ENCODE measurements at places on chromosomes 6 and 20.
A peak's percentile ranks its signal among the peaks of the same experiment; 100 is the strongest.

DNA sequence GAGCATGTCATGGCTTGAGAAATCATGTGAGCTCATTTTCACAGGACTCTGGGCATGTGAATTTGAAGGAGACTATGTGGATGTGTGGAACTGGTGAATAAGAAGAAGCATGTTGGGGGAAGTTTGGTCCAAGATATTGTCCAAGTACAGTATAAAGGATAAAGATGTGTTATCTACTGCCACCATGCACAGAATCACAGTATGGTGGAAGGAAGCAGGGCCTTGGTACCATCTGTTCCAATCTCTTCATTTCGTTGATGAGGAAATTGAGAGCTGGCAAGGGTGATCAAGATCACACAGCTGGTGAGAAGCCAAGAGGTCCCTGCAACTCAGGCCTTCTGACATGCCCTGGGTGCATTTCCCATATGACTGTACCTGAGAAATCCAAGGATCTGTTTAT is 31.5 kb upstream of the RIPOR2 start:
- peak; percentile 53 for DNase-seq

- DNase-seq, result peak; percentile 45
Measured at GRCh38 chr6:87832025-87832825, 130.2 kb upstream of the AKIRIN2 start.

DNA sequence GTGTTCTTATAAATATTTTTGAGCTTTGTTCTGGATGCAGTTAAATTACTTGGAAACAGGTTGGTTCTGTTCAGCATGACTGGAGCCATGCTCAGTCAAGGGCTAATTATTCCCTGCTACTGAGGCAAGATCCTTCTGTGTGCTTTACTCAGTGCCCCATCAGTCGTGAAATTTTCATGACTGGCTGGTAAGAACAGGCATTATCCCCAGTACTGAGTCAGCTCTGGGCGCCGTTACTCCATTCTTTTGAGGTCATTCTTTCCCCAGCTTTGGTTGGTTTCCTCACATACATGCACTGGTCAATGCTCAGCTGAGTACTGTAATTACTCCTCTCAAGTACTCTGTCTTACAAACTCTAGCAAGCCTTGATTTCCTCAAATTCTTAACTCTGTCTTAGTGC is 71.3 kb downstream of the CDKAL1 start:
- DNase-seq, result no peak

DNA sequence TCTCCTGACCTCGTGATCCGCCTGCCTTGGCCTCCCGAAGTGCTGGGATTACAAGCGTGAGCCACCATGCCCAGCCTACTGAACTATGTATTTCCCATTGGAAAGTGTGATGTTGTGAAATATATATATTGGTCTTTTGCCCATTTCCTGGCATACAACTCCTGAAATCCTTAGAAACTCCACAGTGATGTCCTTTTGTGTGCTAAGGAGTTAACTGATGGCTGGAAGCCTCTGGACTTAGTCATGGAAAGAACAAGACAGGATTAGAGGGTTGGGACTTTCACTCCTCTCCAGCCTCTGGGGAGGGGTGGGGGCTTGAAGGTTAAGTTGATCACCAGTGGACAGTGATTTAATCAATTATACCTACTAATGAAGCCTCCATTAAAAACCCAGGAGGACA is 7.1 kb downstream of the PANK2 start:
- no peak for DNase-seq

DNA sequence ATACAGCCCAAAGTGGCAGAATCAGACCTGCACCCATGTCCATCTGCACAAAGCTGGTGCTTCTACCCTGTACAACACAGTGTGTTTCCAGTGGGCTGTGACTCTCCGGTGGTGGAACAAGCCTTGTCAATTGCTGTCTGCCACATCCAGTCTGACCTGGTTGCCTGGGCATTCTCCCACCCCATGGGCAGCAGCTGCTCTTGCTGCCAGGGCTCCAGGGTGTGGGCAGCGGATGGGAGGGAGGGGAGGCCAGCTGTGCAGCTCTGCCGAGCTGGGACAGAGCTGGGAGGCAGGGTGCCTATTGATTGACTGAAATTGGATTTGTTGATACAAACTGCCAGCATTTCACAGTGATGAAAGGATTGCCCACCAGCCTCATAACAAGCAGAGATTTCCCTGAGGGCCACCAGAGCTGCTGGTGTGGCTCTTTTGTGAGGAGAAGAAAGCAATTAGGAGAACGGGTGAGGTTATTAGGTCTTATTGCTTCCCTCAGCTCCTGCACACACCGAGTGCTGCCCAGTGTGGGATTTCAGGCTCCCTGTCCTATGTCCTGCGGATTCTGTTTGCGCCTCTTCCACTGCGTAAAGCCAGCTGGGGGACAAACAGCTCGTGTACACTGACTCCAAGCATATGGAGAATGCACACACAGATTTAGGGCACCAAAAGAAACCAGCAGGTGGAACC is 150.8 kb downstream of the NRN1 start:
- no peak for DNase-seq

GRCh38 chr6:36029464-36029863 is 1.9 kb downstream of the MAPK14 start:
- DNase-seq, result peak; percentile 51

- no peak for DNase-seq
Measured at GRCh38 chr6:42482174-42482573, 30.4 kb upstream of the TRERF1 start.

DNA sequence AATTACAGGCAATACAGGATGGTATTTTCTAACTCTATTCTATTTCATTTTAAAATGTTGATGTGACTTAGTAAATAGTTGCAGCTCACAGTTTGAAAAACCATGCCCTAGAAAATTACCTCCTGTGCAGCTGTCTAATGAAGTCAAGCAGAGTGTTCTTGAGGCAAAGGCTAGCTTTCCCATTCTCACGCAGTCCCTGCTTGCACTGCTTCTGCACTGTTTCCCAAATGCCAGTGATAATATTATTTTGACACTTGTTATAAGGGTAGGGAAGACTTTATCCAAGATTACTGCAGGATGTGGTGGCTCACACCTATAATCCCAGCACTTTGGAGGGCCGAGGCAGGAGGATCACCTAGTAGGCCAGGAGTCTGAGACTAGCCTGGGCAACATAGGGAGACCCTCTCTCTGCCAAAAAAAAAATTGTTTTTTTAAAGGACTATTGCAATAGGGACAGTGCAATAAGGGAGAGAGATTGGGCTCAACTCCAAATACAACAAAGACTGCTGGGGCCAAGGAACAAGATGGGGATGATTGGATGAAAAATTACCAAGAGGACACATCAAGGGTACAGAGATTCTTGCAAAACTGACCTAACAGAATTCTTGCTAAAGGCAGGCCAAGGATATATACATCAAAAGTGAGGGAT is 196.1 kb downstream of the LY86 start:
- no peak for DNase-seq

DNA sequence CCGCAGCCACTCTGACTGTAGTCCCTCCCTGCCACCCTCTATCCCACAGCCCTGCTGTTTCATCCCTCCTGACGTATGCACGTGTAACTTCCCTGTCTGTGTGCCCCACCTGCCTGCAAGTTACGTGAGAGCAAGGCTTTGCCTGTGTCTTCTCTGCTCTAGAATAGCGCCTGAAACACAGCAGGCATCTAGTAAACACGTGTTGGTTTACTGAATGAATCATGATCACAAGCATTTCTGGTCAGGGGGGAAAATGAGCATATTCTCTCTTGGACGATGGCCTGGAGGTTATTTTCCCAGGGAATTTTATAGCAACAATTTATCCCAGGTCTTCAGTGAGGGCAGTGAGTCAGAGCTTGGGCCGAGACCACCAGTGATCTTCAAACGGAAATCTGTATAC is 38.3 kb downstream of the PSMG4 start:
- DNase-seq, result no peak

DNA sequence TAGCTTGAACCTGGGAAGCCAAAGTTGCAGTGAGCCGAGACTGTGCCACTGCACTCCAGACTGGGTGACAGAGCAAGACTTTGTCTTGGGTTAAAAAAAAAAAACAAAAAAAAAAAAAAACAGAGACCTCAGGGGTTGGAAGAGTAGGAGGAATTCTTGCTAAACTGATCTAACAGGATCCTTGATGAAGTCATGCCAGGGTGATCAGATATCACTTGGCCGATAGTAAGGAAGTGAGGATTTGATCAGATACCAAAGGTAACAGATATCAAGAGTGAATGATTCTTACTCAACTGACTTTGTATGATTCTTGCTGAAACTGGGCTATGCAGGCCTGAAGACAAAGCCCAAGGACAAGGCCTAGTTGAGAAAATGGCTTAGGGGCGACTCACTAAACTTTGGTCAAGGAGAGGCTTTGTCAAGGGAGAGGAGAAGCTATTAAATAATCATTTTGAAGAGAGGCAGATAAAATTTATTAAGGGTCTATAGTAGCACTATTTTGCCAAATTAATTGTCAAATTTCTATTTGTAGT is 624.7 kb downstream of the UTRN start:
- DNase-seq, result no peak

GRCh38 chr6:26401389-26401986 is 587 bp upstream of the BTN3A1 start:
- DNase-seq, result no peak

GRCh38 chr20:48425321-48425720 is 402.5 kb downstream of the PREX1 start:
- no peak for DNase-seq

GRCh38 chr20:54084727-54085388 is 14.5 kb upstream of the BCAS1 start:
- no peak for DNase-seq

GRCh38 chr6:37354526-37355384 is 972 bp downstream of the RNF8 start:
- DNase-seq, result no peak

DNA sequence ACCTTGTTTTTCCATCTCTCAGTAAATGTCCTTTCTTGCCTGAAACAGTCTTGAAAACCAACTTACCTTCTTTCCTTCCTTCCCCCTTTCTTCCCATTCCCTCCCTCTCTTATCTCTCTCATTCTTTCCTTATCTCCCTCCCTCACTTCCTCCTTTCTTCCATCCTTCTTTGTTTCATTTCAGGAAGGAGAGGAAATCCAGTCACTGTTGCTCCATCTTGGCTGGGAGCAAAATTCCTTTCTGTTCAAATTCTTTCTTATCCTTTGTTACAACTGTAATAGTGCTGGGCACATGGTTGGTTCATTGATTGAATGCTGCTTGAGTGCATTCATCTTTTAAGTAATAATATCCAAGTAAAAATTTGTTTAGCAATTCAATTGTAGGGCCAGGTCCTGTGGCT is 17.4 kb upstream of the TCP11 start:
- no peak for DNase-seq

DNA sequence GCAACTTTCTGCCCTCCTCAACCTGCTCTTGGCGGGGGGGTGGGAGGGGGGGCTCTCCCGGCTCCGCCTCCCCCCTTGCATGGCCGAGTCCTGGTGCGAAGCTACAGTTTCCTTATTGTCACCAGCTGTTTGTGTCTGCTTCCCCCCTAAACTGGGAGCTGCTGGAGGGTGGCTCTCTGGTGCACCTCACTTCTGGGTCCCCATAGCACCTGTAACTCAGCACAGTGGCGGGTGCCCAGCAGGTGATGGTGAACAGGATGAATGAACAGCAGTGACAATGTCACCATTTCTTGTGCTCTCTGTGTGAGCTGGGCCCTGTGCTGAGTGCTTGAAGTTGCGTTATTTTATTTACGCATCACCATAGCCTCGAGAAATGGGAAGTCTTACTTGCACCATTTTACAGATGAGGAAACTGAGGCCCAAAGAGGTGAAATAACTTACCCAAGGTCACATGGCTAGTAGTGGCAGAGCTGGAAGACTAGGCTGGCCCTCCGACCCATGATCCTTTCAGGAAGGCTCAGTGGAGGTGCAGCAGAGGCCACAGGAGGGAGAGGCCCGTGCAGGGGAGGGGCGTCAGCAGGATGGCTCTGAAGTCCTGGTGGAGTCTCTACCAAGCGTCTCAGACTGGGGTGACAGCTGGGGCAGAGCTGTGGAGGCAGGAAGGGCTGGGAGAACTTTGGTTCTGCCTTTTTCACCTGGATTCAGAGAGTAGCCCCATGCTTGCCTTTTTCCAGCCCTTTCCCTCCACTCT is 41.8 kb downstream of the SRC start:
- no peak for DNase-seq

DNA sequence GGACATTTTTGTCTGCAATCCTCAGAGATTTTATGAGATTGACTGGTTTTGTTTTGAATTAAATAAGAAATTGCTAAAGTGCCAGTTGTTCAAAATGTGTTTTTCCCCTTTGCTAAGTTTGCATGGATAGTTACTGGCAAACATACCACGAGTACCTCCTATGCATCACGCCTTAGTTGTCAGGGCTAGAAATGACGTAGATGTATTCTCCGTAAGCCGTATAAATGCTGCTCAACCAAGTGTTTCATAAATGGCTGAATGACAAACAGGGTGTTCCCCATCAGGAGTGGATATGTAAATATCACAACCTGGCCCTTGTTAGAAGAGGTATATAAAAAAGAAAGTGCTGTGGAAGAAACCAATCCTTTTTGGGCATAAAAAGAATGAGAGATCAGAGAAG is 341.1 kb upstream of the ZFP64 start:
- no peak for DNase-seq

DNA sequence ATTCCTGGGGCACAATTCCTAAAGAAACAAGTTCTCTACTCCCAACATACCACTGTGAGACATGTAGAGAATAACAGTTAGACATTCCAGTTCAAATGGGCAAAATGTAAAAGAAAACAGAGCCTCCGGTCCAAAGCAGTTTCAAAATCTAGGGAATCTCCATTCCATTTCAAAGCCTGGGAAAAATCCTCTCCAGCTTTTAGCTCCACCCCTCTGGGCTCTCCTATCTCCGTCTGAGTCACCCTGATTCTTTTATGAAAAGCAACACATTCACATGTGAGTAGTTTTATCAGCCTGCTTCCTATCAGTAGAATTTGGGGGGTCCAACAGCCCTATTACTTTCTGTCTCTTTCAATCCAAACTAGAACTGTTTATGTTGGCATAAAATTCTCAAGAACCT is 3.7 kb downstream of the CSNK2A1 start:
- no peak for DNase-seq

- no peak for DNase-seq
Measured at GRCh38 chr20:59596690-59597089, 7.7 kb upstream of the PHACTR3 start.

DNA sequence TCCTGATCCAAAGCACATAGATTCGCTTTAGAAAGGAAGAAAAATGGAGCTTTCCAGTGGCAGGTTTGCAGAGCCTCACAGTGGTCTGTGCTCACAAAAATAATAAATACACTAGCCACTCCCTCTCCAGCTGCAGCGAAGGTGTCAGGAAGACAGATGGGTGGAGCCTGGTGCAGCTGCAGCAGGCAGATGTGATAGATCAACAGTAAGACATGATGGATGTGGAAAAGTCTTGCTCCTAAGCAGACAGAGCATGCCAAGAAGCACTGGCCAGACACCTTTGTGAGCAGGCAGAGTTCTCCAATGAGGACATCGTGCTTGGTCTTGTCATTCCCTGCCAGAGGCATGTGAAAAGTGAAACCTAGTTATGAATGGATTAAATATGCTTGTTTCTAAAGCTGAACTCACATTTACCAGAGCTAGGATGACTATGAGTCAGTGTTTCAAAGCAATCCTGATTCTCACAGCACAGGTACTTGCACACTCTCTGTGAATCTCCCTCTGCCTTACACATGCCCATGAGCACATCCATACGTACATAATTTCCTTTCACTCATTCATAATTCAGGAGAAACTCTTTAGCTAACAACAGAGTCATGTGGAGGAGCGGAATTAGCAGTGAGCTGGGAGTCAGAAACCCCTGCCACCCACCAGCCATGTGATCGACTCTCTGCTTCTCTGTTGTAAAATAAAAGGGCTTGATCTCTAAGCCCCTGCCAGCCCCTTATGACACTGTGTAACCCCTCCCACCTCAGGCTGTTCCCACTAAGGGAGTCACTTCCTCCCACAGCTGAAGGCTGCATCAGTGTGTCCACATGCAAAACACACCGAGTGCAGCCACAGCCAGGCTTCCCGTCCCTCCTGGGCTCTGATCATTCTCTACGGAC is 111.2 kb downstream of the SCML4 start:
- peak; percentile 50 for DNase-seq

GRCh38 chr6:18028332-18028731 is 40.9 kb upstream of the KIF13A start:
- DNase-seq, result no peak

Data from common myeloid progenitor, CD34-positive (primary cell).